ENCODE measurements at places on chromosomes 7 and 10.

- no peak for DNase-seq
Observed at GRCh38 chr10:14873090-14873760, 5.4 kb upstream of the SUV39H2 start.

- no peak for DNase-seq
Observed at GRCh38 chr7:137818036-137818435, 28.7 kb downstream of the DGKI start.

GRCh38 chr7:134886353-134887057 lies 99.8 kb upstream of the AGBL3 start:
- DNase-seq = no peak

DNA sequence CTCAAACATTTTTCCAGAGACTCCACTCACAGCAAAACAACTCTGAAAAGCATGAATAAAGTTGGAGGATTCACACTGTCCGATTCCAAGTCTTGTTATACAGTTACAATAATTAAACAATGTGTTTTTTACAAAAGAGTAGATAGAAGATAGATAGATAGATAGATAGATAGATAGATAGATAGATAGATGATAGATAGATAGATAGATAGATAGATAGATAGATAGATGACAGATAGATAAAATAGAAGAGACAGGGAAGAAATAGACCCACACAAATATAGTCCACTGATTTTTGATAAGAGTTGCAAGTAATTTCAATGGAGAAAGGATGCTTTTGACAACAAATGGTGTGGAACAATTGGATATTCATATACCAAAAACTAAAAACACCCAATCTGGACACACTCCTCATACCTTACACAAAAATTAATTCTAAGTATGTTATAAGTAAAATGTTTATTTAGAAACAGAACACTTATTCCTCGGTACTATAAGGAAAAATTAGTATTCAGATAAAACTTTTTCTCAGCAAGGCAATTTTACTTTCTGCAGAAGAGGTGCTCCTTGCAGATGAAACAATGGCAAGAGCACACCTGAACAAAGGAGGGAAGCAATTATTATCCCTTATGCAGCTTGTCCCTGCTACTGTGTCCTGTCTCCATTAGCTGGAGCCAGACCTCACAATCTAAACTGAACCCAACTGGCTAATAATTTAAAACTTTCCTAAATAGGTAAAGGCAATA lies 5.7 kb upstream of the TAS2R39 start:
- DNase-seq = no peak

DNA sequence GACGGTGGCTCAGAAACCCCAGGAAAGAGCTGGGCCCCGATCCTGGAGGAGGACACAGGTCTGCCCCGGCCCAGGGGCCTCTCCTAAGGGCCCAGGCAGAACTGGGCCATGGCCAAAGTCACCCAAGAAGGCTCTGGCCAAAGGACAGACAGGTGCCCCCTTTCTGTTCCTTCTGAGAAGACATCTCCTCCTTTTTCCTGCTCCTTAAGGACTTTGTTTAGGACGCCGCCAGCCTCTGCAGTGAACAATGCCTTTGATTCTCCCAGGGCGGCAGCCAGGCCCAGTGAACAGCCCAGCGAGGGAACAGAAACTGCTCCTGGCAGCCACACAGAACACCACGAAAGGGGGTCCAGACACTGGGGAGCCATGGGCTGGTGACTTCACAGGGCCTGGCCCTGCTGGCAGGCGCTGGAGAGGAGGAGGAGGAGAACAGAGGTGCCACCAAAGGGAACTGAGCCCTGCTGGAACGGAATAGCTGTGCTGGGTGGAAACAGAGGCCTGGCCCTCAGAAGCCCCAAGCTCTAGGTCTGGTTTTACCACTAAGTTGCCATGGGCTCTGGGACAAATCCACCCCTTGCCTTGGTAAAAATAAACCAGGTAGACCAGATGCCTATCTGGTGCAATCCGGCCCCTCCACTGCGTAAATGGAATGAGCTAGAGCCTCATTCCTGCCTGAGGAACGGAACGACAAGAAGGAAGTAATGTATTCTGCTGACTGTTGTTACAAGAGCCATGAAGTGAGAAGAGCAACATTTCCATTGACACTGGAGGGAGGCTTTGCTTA lies 163.3 kb upstream of the RHEB start:
- no peak for DNase-seq

DNA sequence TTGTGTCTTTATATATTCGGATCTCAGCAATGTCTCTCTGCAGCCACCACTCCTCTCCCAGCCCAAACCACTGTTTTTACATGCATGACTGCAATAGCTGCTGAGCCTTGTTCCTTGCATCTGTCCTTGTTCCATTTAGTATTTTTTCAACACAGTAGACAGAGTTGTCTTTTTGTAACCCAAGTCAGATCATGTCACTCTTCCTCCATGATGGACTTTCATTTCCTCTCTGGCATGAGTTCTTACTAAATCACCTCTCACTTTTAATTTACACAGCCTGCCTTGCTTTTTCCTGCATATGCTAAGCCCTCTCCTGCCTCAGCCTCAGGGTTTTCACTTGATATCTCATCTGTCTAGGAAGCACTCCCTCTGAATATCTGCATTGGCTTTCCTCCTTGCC lies 353.2 kb downstream of the HGF start:
- no peak for DNase-seq

- DNase-seq = no peak
Observed at GRCh38 chr7:26374647-26375373, 83.1 kb downstream of the SNX10 start.
